Activated T-helper 1 cell treated with anti-CD3 and anti-CD28 coated beads, Interleukin-12 subunit alpha, Interleukin-12 subunit beta, Interleukin-2, Interleukin-4 antibody, amounts not matched to agents 30 ng/mL and 10 ng/mL and 1 ng/mL, durations not matched to agents 14 hours and 24 hours and 36 hours (primary cell): ENCODE measurements at places on chromosomes 2 and 18.
A peak's percentile ranks its signal among the peaks of the same experiment; 100 is the strongest.

GRCh38 chr2:74566076-74566753, 11.7 kb downstream of the DOK1 start:
- peak overlapping the region; percentile 23 for H3K4me3 ChIP-seq
- no peaks in the 10 kb centered on the region for H3K27me3 ChIP-seq
- peaks cover 2% of the 10 kb centered on the region for H3K36me3 ChIP-seq
- no peak for DNase-seq
- H3K27ac ChIP-seq, result peak overlapping the region; percentile 79
- peaks cover 66% of the 10 kb centered on the region for H3K4me1 ChIP-seq

DNA sequence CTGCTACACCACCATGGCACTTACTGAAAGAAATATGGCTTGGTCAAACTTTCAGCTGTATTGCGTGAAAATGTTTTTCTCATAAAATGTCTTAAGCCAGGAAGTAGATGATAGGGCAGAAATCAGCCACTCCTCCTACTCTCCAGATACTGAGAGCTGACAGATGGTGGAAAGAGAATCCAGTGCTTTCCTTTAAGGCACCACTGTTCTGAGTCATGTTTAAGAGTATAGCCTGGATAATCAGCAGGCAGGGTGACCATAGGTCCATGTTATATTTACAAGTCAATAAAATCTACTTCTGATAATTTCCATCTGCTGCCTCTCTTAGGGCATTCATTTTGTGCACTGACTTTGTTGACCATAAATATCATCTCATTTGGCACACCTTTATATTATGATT, 21.9 kb downstream of the ARPC2 start:
- H3K27me3 ChIP-seq, result no peaks in the 10 kb centered on the region
- no peak for DNase-seq
- peak overlapping the region; percentile 12 for H3K27ac ChIP-seq
- H3K36me3 ChIP-seq, result peaks cover 41% of the 10 kb centered on the region
- peaks cover 30% of the 10 kb centered on the region for H3K4me1 ChIP-seq

DNA sequence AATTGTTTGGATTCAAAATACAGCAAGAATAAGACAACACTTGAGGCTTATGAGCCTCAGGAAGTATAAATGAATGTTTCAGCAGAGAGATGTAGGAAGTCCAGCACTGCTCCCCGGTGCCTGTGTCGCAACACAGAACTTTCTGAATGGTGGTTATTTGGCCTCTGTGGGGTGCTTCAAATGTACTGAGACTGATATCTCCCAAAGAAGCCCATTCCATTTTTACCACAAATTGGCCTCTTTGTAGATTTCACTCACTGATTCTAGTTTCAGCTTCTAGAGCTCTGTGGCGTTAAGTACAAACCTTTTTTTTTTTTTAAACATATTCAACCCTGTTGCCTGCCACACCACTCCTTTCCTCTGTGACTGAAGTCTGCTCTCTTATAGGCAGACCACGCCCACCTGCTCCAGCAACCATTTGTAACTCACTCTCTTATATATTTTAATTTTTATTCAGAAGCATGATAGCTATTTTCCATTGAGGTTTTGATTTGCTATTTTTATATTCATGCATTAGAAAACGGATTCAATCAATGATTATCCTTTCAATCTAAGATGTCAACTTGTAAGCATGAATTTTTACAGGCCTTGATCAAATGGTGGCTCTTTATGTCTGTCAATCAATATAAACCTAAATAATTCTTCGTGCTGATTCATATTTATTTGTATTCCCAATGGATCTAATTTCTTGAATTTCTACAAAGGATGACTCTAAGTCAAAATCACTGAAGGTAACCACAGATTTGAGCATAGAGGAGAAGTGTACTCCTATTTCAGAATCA, 277.1 kb upstream of the CCDC68 start:
- no peak overlapping the region for H3K4me3 ChIP-seq
- no peak for DNase-seq
- H3K36me3 ChIP-seq, result no peaks in the 10 kb centered on the region

DNA sequence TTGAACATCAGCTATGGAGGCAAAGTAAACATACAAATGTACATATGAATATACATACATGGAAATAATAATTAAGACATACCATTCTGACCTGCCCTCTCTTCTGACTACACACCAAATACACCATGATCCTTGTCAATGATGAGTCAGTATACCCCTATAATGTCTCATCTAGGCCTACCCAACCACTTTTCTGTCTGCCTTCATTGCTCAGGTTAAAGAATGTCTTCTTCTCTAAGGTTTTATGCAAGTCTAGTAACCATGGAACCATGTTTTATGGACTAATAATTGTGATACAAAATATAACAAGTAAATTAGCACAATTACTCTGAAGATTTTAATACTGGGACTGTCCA, 128.7 kb downstream of the NCKAP5 start:
- no peaks in the 10 kb centered on the region for H3K27me3 ChIP-seq
- no peak for DNase-seq
- H3K4me3 ChIP-seq, result no peak overlapping the region
- H3K4me1 ChIP-seq, result no peaks in the 10 kb centered on the region
- no peaks in the 10 kb centered on the region for H3K36me3 ChIP-seq

- no peak overlapping the region for H3K4me3 ChIP-seq
- H3K36me3 ChIP-seq, result no peaks in the 10 kb centered on the region
- H3K4me1 ChIP-seq, result no peaks in the 10 kb centered on the region
- no peak overlapping the region for H3K27ac ChIP-seq
- DNase-seq, result no peak
- H3K27me3 ChIP-seq, result peaks cover 2% of the 10 kb centered on the region
Measured at GRCh38 chr2:227052879-227053278, 111.1 kb downstream of the COL4A4 start.
